ENCODE measurements at places on chromosomes 3 and 15. TPM values are rescaled to one million over a fixed set of nuclear protein-coding genes. Genes with fewer than 3 reads are reported as not detected.

Gene IL12A
- not detected for total RNA-seq

Gene VGLL3
- 2.0 TPM for total RNA-seq

Gene CFAP100
- total RNA-seq = 0.79 TPM

Gene MGA
- total RNA-seq = 64.0 TPM

Gene MYL3
- total RNA-seq = 0.33 TPM

Gene PLSCR2
- total RNA-seq = 0.44 TPM

Gene NCK1
- 26.2 TPM for total RNA-seq

Gene KCNAB1
- 1.8 TPM for total RNA-seq

Gene GABRA5
- not detected for total RNA-seq

Gene REC114
- not detected for total RNA-seq

Gene ITIH1
- 14.1 TPM for total RNA-seq

Gene SCN11A
- total RNA-seq = 1.6 TPM

Gene SLITRK3
- total RNA-seq = not detected

All from progenitor cell of endocrine pancreas (in vitro differentiated cells).